ENCODE measurements at places on chromosomes 2 and 18.

- DNase-seq, result no peak
Observed at GRCh38 chr2:239396881-239397681, 3.7 kb downstream of the HDAC4 start.

DNA sequence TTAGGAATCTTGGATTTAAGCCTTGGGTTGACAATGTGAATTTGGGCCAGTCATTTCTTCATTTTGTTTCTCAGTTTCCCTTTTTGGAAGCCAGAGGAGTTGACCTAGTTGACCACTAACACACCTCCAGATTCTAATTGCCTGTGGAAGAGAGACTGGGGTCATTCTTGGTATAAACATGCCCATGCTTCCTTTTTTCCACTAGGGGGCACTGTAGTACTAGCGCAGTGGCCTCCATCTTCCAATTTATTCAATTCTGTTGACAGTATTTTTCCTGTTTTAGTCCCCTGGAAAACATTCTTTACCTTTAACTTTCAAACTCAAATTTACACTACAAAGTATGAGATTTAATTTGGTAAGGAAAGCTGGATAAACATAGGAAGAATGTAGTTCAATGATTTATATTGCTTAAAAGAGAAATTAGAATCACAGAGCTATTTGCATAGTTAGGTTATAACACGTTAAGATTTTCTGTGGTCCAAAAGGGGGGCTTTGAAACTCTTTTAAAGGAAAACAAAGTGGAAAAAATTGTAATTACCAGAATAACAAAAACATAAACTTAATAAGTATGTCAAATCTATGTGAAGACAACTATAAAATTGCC, 57.5 kb upstream of the AGPS start:
- DNase-seq, result peak; percentile 29

- no peak for DNase-seq
Observed at GRCh38 chr18:50632895-50633515, 73.1 kb downstream of the MAPK4 start.

DNA sequence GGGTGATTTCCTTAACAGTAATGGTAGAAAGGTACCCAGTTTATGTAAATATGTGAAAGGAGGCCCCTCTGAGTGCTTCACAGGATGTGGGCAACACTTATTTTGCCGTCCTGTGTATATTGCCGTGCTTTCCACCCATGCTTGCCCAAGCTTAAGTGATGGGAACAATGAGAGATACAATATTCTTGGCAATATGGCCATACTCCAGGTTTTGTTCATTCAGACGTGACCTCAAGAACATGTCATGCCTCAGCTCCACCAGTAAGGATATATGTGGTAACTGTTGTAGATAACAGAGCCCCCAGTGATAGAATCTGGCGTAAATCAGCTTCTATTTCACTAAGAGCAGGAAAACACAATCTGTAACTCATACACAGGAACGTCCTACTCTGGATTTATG, 318.7 kb downstream of the PTPRM start:
- no peak for DNase-seq

DNA sequence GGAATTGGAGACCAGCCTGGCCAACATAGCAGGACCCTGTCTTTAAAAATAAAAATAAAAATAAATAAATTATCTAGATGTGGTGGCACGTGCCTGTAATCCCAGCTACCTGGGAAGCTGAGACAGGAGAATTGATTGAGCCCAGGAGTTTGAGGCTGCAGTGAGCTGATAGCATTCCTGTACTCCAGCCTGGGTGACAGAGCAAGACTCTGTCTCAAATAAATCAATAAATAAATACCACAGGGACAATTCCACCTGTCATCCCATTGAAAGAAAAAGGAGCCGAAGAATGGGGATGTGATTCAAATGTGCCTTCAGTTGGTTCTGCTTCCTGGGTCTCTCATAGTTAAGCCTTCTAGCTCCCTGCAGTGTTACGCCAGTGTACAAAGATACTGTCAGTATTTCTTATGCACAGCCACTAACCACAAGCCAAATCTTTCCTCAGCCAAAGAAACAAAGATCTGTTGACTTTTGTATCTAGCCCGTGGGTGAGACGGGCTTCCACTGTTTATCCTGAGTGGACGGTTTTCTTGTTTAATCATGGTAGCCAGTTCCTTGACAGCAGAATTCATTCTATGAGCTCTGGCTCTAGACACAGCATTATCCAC, 12.6 kb downstream of the LGALSL start:
- no peak for DNase-seq
